ENCODE measurements at places on chromosomes 13 and 19.

DNA sequence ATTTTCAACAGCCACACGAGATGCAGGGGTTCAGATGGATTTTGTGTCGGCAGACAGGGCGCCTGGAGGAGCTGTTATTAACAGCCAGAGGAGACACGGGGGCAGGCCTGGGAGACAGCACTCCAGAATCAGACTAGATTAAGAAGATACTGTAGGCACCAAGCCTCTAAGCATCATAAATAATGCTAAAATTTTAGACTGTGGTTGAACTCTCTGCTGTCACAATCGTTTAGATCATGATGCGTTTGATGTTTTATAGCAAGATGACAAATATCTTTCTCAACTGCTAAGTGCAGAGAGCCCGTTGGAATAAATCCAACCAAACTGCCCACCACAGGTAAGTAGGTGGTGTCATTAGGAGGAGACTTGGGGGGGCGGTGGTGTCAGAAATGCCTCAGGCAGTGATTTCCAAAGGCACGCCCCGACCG, 63.9 kb downstream of the CEBPG start:
- DNase-seq: no peak

- no peak for DNase-seq
These were observed 15.4 kb downstream of the TLE5 start for GRCh38 chr19:3046698-3047495.

DNA sequence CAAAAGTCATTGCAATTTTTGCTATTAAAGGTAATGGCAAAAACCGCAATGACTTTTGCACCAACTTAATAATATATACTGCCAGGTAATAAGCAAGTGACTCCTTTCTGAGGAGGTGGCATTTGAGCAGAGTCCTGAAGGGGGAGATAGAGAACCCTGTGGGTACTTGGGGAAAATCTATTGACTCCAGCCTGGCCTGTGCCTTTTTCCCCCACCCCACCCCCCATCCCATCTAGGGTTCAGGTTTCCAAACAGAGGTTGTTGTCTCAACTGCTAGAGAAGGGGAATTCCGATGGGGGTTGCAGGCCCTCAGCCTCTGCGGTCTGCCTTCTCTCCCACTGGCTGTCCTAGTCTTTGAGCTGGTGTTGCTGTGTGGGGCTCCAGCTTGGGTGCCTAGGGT, 11.5 kb downstream of the S1PR2 start:
- DNase-seq: no peak

- no peak for DNase-seq
These were observed 24.8 kb downstream of the WBP4 start for GRCh38 chr13:41085961-41086585.
